ENCODE measurements at places on chromosomes 1 and 21.

GRCh38 chr1:49213301-49213700 lies 436.6 kb upstream of the BEND5 start:
- DNase-seq = no peak

DNA sequence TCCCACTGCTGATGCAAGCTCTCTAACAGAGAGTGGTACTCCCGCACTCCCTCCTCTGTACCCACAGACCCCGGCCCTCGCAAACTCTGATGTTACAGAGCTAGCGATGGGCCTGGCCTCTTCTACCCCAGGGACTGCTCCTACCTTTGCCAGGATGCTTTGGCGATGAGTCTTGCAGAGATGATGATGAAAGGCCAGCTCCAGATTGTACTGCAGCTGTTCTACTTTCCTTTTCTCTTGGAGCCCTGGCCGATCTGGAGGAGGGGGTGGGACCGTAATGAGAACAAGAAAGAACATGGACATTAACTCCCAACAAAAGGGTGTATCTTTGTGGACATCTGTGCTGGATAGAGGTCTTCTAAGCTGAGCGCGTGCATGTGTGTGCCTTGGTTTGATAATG lies 6.0 kb upstream of the LINGO4 start:
- no peak for DNase-seq

DNA sequence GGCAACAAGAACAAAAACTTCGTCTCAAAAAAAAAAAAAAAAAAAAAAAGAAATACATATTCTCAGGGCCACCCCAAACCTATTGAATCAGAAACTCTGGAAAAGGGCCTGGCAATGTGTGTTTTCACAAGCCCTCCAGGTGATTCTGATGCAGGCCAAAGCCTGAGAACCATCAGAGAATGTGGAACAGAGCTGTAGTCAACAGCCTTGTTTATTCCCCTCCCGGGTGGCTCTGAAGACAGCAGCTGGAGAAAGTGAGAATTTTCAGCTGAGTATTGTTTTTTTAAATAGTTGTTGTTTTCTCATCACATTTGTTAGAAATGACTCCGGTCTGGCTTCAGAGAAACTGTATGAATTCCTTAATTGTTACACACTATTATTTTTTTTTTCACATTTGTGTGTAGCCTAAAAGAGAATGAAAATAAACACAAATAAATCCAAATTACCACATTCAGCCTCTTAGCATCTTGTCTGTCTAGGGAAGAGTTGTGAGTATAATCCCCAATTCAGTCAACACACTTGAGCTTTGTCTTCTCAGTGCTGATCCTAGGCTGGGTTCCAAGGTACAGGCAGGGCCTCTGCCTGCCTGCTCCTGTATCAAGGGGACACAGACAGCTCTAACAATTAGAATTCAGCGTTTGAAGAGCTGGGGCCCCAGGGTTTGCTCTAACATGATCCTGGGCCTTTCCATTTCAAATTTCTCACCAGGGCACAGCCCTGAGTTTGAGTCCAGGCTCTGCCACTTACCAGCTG lies 6.6 kb upstream of the AZIN2 start:
- DNase-seq = no peak

GRCh38 chr1:226404063-226404903 lies 3.6 kb downstream of the PARP1 start:
- DNase-seq = peak; percentile 58

GRCh38 chr1:89780721-89781120 lies 40.1 kb upstream of the LRRC8D start:
- DNase-seq = peak; percentile 59

GRCh38 chr1:234322979-234323378 lies 50.3 kb upstream of the COA6 start:
- DNase-seq = no peak

DNA sequence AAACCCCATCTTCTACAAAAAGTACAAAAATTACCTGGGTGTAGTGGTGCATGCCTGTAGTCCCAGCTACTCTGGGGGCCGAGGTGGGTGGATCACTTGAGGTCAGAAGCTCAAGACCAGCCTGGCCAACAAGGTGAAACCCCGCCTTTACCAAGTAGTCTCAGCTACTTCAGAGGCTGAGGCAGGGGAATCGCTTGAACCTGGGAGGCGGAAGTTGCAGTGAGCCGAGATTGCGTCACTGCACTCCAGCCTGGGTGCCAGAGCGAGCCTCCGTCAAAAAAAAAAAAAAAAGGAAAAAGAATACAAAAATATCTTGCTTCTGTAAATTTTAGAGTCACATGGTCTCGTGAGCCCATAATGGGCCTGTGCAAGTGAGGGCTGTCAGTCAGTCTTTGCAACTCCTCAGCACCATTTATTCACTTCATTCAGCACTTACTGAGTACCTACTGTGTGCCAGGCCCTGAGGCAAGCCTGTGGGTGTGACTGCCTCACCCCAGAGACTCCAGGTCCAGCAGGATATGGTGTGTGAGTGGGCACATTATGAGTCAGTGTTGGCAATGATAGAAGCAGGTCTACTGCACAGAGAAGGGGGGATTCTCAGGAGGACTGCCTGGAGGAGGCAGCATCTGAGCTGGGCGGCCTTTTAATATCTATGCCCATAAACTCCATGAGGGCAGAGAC lies 46.8 kb upstream of the TARDBP start:
- DNase-seq = no peak

DNA sequence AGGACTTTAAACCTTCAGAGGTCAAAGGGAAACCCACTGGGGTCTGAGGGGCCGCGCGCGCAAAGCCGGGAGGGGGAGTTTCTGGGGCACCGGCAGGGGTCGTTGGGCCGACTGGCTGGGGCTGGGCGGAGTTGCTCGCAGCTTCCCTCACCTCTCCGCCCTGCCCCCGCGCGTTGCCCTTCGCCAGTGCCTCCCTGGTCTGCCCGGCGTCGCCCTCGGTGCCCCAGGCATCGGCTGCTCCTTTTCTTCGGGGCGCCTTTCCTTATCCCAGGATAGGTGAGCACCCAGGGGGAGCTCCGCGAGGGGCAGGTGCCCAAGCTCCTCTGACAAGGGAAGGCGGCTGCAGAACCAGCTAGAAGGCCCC lies 390 bp upstream of the NGF start:
- DNase-seq = no peak

- no peak for DNase-seq
These were observed 48.0 kb upstream of the PARP1 start for GRCh38 chr1:226455843-226456242.

DNA sequence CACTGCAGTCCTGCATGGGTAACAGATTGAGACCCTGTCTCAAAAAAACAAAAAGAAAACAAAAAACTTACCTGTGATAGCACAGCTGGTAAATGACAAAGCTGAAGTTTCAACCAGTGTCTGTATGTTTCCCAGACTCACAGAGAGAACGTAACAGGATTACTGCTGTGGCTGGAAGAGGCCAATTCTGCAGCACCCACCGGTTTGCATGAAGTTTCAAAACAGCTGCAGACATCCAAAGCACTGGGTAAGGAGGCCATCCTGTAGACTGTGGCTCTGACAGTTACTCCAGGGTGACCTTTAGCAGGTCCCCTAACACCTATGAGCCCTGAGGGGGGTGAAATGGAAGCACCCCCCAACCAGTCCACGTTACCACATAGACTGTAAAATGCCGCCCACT lies 7.5 kb downstream of the ID3 start:
- no peak for DNase-seq

DNA sequence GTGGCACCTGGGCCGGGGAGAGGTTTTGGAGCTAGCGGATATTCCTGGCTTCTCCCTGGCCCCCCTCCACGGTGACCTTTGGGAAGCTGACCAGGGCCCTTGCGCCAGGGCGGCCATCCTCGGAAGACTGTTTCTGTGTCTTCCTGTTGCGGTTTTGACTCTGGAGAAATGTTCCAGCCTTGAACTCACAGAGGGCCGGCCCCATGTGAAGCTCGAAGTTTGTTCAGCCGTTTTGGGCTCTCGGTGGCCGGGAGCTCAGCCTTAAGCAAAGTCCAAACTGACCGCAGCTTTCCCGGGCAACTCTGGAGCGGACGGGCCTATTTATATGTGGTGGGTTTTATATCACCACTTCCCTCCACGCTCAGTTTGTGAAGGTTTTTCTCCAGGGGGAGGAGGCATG lies 17.0 kb upstream of the WNT4 start:
- DNase-seq = no peak

GRCh38 chr1:231272173-231272572 lies 31.2 kb downstream of the GNPAT start:
- DNase-seq = no peak

GRCh38 chr1:228913626-228914414 lies 178.5 kb downstream of the RHOU start:
- no peak for DNase-seq

DNA sequence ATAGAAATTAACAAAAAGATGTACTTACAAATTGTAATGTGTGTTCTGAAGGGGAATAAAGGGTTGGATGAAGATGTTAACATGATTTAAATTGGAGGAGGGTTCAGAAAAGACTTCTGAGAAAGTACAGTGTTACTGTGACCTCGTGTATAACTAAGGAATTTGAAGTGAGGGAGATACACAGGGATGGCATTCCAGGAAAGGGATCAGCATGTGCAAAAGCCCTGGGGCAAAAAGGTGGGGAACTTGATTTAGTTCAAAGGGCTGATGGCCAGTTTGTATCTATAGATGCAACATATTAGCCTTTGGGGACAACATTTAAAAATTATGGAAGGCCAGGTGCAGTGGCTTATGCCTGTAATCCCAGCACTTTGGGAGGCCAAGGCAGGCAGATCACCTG lies 33.3 kb upstream of the DEGS1 start:
- DNase-seq = no peak

DNA sequence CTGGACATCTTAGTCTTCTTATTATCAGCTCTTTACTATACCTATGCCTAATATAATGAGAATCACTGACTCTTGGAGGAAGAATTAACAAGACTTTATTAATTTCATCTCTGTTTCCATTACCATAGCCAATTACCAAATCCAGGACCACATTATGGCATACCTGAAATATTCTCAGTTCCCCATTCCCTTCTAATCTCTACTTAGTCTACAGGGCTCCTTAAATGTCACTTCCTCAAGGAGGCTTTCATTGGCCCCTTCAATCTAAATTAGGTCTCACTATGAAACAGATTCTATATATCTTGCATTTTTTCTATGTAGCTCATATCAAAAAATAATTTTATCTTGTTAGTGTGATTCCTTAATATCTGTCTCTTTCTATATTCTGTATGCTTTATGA lies 371.2 kb downstream of the PTBP2 start:
- DNase-seq = no peak

- DNase-seq = peak; percentile 9
These were observed 7.0 kb upstream of the SMCP start for GRCh38 chr1:152870831-152871730.

GRCh38 chr1:61487801-61488200 lies 237.1 kb downstream of the TM2D1 start:
- no peak for DNase-seq

- no peak for DNase-seq
These were observed 17.7 kb upstream of the PIK3R3 start for GRCh38 chr1:46150085-46150484.

DNA sequence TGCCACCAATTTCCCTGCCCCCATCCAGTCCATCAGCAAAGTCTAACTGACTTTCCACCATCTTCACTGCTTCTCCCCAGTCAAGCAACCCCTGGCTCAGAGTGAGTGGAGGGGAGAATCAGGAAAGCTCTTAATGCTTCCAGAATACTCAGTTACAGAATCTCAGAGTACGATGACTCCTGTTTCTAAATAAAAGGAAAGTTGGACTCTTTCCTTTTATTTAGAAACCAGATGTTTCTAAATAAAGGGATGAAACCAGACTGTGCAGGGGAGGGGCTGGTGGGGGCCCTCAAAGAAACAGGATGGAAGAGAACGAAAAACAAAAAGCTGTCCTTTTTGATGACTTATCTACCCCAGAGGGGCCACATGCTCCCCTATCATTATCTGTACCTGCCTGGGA lies 85.2 kb upstream of the PPM1J start:
- DNase-seq = no peak

GRCh38 chr1:62500210-62500609 lies 63.4 kb downstream of the USP1 start:
- no peak for DNase-seq

GRCh38 chr1:168923521-168924136 lies 182.9 kb upstream of the ATP1B1 start:
- no peak for DNase-seq

GRCh38 chr1:33460947-33461629 lies 11.4 kb upstream of the ZSCAN20 start:
- no peak for DNase-seq

- no peak for DNase-seq
These were observed 18.8 kb upstream of the SUCO start for GRCh38 chr1:172514108-172514507.

DNA sequence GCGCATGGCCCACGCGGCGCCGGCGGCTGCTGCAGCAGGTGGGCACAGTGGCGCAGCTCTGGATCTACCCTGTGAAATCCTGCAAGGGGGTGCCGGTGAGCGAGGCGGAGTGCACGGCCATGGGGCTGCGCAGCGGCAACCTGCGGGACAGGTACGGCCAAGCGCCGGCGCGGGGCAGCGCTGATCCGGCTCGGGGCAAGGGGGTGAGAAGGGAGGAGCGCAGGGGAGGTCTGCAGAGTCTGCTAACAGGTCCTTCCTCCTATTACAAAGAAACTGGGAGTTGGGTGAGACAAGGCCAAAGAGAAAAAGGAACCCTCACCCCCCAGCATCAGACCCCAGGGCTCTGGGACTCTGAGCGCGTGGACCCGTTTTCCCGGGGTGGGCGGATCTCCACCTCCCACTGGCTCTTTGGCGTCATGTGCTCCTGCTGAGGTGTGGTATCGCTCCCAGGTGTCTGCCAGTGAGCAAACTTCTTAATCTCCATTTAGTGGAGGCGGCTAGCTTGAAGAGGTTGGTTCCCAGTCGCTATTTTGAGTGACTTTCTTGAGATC lies 431 bp downstream of the MTARC1 start:
- DNase-seq = peak; percentile 74

- no peak for DNase-seq
These were observed 18.9 kb downstream of the GRIK1 start for GRCh38 chr21:29920938-29921337.

DNA sequence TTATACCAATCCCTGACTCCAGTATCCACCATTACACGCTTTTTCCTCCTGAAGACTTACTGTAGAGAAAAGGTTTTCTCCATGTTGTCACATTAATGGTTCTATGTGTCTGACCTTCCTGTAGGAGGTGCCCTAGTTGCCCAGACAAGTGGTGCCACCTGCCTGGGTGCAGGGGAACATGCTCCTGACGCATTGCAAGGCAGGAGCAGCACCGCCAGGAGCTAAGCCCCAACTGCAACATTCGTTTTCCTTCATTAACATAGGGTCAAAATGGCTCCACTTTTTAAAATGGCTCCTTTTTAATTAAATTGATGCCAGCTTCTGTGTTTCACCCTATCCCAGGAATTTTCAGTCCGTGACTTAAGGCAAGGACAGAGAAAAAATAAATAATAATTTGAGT lies 220.1 kb upstream of the SAMSN1 start:
- DNase-seq = no peak

Data from NCI-H2171 treated with DMSO at 0.1 percent for 48 hours (cell line).